Activated B cell treated with CpG ODN at 0.5 μM for 24 hours (primary cell): ENCODE measurements at places on chromosomes 4 and X.

- peaks cover 12% of the 10 kb centered on the region for H3K36me3 ChIP-seq
- H3K4me1 ChIP-seq = peaks cover 56% of the 10 kb centered on the region
- H3K27me3 ChIP-seq = no peaks in the 10 kb centered on the region
- no peak overlapping the region for H3K27ac ChIP-seq
Measured at GRCh38 chr4:37999000-37999716, 39.0 kb downstream of the PTTG2 start.

GRCh38 chr4:180808862-180809261, 1434.3 kb upstream of the TENM3 start:
- no peaks in the 10 kb centered on the region for H3K4me1 ChIP-seq
- no peak overlapping the region for H3K27ac ChIP-seq
- no peaks in the 10 kb centered on the region for H3K36me3 ChIP-seq
- H3K4me3 ChIP-seq = no peak overlapping the region

DNA sequence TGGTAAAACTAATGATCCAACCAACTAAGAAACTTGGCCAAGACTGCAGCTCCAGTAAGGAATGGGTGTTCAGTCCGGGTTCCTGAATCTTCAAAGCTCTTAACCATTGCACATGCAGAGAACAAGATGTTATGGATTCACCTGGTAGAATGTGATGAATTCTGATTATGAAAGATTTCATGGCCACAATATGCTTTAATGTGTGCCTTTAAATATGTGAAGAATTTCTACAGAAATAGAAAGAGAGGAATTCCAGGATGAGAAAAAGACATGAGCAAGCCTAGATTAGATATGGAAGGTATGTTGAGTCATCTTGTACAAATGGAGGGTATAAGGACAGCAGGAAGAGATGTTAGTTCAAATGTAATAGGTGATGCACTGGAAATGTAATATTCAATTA, 472.2 kb upstream of the TENM3 start:
- H3K27ac ChIP-seq = no peak overlapping the region
- DNase-seq = no peak
- H3K27me3 ChIP-seq = no peaks in the 10 kb centered on the region

GRCh38 chrX:149848855-149849254, 32.1 kb upstream of the MAGEA8 start:
- H3K4me1 ChIP-seq = no peaks in the 10 kb centered on the region
- no peaks in the 10 kb centered on the region for H3K36me3 ChIP-seq
- H3K27ac ChIP-seq = no peak overlapping the region
- no peak overlapping the region for H3K4me3 ChIP-seq

- H3K27me3 ChIP-seq = no peaks in the 10 kb centered on the region
- no peaks in the 10 kb centered on the region for H3K4me1 ChIP-seq
- no peak overlapping the region for H3K27ac ChIP-seq
- no peak overlapping the region for H3K4me3 ChIP-seq
Measured at GRCh38 chr4:122249357-122249756, 97.2 kb downstream of the BLTP1 start.

DNA sequence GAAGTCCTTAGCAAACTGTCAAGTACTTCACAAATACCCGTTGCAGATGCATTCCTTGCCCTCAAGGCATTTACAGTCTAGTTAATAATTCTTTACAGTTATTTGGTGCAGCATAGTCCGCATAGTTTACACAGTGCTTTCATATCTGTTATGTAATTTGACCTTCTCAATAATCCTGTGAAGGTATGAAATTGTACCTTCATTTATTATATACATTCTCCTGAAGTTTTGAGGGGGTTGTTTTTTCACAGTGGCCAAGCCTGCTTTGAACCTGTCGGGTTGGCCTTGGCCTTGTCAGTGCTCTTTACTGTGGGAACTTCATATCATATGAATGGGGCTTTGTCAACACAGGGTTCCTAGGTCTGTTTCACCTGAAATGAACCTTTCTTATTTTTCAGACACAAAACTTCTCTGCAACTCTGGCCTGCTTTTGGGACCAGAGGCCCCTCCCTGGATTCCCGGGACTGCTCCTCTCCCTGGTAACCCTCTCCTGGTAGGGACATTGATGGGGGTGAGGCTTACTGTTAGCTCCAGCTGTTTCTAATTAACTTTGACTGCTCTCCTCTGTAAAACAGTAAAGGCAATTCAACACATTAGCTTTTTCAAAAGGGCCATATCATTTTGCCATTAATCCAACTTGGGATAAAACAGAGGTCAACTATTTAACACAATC, 9.1 kb downstream of the IGFBP7 start:
- no peaks in the 10 kb centered on the region for H3K4me1 ChIP-seq
- DNase-seq = no peak

- H3K27me3 ChIP-seq = no peaks in the 10 kb centered on the region
- no peaks in the 10 kb centered on the region for H3K4me1 ChIP-seq
- no peak for DNase-seq
- no peak overlapping the region for H3K4me3 ChIP-seq
Measured at GRCh38 chr4:148812101-148812500, 369.9 kb upstream of the NR3C2 start.

DNA sequence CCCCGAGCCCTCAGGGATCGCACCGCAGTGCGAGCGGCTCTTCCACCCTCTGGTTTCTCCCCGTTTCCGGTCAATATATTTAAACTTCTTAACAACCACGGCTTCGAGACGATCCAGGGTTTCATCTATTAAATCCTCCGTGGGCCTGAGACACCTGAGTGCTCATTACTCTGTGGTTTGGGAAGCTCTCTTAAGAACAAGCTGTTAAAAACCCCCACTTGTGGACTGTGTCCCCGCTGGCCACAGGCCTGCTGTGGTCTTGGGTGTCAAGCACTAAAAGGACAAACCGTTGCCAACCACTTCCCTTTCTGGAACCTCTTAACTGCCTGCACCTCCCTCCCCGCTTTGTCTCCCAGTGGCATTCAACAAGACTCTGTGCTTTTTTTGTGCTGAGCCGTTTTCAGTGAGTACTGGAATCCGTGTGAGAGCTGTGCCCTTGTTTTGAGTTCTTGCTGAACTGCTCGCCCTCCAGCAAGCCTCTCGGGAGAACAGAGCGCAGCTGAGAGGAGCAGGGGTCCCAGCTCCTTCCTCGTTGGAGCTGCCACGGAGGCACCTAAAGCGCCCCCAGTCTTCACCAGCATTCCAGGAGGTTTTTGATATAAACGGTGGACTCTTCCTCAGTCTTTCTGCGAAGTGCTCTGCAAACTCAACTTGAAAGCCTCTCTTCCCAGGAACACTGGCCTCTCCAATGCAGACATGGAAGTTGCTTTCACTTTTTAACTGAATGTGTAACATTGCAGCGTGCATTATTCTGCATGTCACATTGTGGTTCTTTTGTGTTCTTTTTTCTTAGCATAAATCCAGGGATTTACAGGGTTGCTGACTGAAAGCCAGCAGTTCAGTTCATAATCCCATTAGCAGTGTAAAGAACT, 691 bp upstream of the IGFBP7 start:
- no peak for DNase-seq
- H3K36me3 ChIP-seq = no peaks in the 10 kb centered on the region
- peak overlapping the region; percentile 87 for H3K4me3 ChIP-seq
- H3K4me1 ChIP-seq = peaks cover 17% of the 10 kb centered on the region
- no peak overlapping the region for H3K27ac ChIP-seq

DNA sequence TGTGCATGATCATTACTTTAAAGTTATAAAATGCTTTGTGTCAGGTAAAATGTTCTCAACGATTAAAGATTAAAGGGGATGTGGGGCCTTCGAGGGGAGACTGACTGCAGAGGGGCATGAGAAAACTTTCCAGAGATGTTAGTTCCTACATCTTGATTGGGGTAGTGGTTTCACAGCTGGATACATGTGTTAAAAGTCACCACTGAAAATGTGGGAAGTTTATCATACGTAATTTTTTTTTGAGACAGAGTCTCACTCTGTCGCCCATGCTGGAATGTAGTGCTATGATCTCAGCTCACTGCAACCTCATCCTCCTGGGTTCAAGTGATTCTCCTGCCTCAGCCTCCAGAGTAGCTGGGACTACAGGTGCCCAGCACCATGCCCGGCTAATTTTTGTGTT, 79.5 kb downstream of the RBM47 start:
- no peaks in the 10 kb centered on the region for H3K36me3 ChIP-seq
- peaks cover 40% of the 10 kb centered on the region for H3K4me1 ChIP-seq
- H3K27ac ChIP-seq = peak overlapping the region; percentile 61
- no peak overlapping the region for H3K4me3 ChIP-seq
- H3K27me3 ChIP-seq = no peaks in the 10 kb centered on the region

DNA sequence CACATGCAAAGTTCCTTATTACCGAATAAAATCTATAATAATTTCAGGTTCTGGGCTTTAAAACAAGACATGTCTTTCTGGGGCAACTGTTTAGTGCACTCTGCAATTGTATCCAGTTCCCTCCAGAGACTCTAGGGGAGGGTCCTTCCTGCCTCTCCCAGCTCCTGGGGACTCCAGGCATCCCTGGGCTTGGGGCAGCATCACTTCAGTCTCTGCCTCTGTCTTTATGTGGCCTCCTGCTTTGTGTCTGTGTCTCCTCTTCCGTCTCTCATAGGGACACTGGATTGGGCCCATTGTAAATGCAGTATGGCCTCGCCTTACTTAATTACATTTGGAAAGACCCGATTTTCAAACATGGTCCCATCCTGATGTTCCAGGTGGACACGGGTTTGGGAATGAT, 10.9 kb upstream of the ASMTL start:
- H3K27ac ChIP-seq = peak overlapping the region; percentile 65
- peaks cover 71% of the 10 kb centered on the region for H3K4me1 ChIP-seq
- no peak for DNase-seq
- H3K36me3 ChIP-seq = peaks cover 54% of the 10 kb centered on the region

DNA sequence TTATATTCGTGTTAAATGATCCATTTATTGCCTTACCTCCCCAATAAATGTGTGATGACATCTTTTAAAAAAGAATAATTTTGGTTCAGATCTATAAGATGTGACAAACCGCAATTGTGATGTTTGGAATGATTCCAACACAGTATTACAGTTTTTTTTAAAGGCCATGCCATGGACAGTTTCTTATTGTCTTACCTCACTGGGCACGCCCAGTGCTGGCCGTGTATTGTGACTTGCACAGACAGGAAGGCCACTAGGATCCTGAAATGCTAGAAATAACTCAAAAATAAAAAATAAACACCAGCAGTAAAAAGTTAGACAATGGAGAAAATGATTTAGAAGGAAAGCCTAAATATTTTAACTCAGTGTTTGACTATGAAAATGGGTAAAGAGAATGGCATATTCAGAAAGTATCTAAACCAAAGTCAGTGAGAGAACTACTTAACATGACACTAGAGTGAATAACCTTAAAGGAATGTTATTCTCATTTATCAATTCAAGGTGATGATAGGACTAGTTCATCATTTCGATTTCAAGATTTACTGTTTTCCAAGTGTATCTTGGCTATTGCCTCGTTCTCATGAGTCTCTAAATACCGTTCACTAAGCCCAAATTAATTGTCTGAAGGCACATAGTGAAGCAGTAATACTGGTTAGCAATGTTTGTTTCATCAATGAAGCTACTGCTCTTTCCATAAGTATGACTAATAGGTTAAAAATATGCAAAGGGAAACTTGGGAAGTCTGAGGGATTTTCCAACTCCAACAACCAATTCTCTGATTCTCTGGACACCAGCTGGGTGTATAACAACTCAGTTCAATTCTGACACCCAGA, 46.1 kb upstream of the VEGFC start:
- no peak overlapping the region for H3K4me3 ChIP-seq
- H3K27me3 ChIP-seq = no peaks in the 10 kb centered on the region
- no peak for DNase-seq
- H3K4me1 ChIP-seq = no peaks in the 10 kb centered on the region
- no peak overlapping the region for H3K27ac ChIP-seq

DNA sequence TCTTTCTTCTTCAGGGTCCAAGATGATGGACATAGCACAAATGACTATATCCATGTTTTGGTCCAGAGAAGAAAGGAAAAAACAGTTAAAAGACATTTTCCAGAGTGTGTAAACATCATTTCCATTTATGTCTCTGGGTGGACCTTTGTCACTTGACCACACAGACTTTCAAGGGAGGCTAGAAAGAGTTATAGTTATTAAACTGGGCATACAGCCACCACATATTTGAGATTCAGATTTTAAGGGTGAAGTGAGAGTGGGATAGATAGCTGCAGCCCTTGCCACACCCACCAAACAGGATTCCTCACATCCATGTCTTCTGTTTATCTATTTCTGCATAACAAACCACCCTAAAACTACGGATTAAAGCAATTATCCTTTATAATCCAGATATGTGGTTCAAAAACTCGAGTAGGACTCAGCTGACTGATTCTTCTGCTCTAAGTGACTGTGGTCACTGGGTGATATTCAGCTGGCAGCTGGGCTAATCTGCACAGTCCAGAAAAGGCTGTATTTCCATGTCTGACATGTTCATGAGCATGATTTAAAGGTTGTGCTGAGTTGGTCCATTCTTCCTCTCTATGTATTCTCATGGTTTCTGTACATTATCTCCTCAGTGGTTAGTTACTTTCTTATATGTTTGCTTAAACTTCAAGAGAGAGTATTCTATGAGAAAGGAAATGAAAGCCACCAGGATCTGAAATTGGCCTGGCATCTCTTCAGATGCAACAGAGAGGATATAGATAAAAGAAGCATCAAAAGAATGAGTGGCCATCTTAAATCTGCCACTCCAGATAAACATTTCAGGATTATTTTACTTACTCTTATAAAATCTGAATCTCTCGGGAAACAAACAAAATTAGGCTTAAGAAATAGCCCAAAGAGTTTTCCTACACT, 459.8 kb upstream of the CTSO start:
- no peak overlapping the region for H3K27ac ChIP-seq
- no peak overlapping the region for H3K4me3 ChIP-seq
- H3K27me3 ChIP-seq = no peaks in the 10 kb centered on the region
- H3K36me3 ChIP-seq = no peaks in the 10 kb centered on the region
- H3K4me1 ChIP-seq = no peaks in the 10 kb centered on the region
- no peak for DNase-seq

DNA sequence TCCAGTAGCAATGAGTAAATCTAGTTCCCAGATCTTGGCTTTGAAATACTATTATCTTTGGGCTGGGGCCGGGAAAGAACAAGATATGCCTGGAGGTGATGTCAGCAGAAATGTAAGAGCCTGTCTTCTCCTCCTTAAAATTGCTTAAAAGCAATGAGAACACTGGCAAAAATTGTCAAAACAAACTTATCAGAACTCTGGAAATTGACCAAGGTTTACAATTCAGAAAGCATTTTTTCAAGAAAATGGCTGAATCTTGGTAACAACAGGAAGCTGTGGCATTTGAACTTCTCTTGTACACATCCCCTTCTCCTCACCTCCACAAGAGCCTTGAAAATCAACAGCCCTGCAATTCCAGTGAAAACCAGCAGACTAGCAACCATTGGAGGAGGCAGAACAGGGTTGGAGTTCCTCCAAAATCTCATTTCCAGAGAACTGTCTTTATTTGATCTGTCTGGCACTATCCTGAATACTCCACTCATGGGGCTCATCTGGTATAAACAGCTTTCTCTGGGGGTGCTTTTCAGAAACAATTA, 13.5 kb downstream of the TIMP1 start:
- H3K27ac ChIP-seq = no peak overlapping the region
- H3K36me3 ChIP-seq = peaks cover 1% of the 10 kb centered on the region
- no peak overlapping the region for H3K4me3 ChIP-seq
- peaks cover 5% of the 10 kb centered on the region for H3K27me3 ChIP-seq

- no peak overlapping the region for H3K27ac ChIP-seq
- H3K27me3 ChIP-seq = peaks cover 10% of the 10 kb centered on the region
- H3K36me3 ChIP-seq = no peaks in the 10 kb centered on the region
- no peak overlapping the region for H3K4me3 ChIP-seq
- H3K4me1 ChIP-seq = no peaks in the 10 kb centered on the region
- no peak for DNase-seq
Measured at GRCh38 chr4:102217775-102218355, 127.4 kb downstream of the SLC39A8 start.

GRCh38 chr4:185256446-185256845, 47.0 kb downstream of the SNX25 start:
- DNase-seq = no peak
- H3K4me1 ChIP-seq = peaks cover 44% of the 10 kb centered on the region
- H3K4me3 ChIP-seq = no peak overlapping the region
- H3K27me3 ChIP-seq = no peaks in the 10 kb centered on the region
- H3K36me3 ChIP-seq = peaks cover 56% of the 10 kb centered on the region
